ENCODE measurements at places on chromosomes 7 and 10.
A peak's percentile ranks its signal among the peaks of the same experiment; 100 is the strongest.

DNA sequence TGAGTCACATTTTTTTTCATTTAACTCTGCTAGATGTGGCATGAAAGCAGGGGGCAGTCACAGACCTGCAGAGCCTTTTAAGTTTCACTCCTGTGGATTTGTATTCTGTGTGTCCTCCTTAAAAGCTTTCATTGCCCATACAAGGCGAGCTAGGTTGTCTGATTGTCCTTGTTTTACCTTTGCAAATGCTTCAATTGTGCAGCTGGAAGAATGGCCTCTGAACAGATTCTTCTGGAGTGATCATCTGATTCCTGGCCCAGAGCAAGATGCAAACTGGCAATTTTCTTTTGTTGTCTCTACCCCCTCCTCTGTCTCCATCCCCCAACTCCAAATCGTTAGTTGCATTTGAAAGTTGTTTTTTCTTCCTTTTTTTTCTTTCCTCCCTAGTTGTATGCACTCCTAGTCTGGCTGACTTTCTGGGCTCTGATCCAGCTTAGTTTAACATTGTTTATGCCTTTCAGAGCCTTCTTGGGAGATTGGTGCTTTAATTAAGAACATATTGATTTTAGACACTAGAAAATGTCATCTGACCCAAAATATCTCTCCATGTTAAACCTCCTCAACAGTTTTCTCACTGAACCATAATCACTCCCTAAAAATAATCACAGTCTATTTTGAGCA is 150.2 kb downstream of the REEP3 start:
- DNase-seq: peak; percentile 78

DNA sequence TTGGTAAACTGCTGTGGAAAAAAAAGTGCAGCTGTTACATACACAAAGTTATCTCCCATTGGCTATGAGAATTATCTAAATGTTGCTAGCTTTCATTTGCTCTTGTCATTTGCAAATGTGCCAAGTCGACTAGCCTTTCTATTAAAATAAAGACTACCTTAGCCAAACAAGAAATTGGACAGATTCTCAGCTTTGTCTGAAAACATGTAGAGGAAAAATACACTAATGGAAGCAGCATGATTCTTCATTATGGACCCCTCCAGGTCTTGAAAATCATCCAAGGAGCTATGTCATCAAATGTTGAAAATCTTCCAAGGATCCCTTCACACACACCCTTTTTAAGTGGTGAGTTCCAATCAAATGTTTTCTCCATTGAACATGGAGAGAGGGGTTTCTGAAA is 237.7 kb downstream of the ETV1 start:
- no peak for DNase-seq

DNA sequence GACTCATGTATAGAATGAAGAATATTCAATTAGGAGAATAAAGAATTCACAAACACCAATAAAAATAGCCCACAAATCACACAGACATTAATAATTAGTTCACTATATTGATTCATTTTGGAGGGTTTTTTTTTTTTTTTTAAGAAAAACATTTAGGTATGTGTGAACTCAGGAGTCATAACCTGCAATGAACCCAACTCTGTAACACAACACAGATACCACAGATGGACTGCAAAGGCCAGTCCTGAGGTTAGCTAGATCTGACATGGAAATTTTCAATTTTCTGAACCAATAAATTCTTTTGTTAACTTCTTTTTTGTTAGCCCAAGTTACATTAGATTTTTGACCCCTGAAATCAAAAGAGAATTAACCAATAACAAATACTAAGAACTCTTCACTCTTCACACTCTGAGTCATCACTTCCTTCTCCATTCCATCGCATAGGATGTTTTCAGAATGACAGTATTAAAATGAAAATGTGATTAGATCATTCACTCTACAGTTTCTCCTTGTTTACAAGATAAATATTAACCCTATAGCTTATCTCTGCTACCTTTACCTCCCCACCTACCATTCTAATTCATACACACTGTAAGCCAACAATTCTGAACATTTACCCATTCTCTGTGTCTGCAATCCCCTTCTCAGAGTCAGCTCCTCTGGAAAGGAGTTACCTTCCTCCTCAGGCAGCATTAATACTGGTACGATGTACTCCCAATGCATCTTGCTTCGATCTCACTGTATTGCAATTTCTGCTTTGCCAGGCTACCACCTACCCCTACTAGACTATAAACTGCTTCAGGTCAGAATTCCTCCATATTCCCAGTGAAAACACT is 141.5 kb downstream of the LRRN3 start:
- peak; percentile 65 for DNase-seq

GRCh38 chr7:66522518-66522917 is 106.2 kb upstream of the KCTD7 start:
- DNase-seq: no peak

- no peak for DNase-seq
These were observed 25.9 kb downstream of the SMNDC1 start for GRCh38 chr10:110278562-110279406.
